ENCODE measurements at places on chromosomes 2 and 18.

DNA sequence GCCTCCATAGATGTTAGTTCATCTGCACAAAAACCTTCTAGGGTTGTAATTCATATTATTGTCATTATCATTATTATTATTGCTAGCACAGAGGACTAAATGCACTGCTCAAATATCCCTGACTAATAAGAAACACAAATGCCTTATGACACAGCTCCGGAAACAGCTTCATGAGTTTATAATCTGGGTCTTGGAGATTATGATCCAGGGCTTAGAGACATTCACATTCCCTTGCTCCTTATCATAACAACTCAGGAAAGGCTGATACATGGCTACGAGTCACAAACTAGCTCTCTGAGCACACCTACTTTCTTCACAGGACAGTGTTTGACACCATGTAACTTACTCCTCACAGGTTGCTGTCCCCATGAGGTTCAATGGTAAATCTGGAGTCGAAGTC, 102.2 kb upstream of the TTC39C start:
- no peak for DNase-seq

GRCh38 chr2:8541636-8542035, 140.2 kb upstream of the ID2 start:
- no peak for DNase-seq

DNA sequence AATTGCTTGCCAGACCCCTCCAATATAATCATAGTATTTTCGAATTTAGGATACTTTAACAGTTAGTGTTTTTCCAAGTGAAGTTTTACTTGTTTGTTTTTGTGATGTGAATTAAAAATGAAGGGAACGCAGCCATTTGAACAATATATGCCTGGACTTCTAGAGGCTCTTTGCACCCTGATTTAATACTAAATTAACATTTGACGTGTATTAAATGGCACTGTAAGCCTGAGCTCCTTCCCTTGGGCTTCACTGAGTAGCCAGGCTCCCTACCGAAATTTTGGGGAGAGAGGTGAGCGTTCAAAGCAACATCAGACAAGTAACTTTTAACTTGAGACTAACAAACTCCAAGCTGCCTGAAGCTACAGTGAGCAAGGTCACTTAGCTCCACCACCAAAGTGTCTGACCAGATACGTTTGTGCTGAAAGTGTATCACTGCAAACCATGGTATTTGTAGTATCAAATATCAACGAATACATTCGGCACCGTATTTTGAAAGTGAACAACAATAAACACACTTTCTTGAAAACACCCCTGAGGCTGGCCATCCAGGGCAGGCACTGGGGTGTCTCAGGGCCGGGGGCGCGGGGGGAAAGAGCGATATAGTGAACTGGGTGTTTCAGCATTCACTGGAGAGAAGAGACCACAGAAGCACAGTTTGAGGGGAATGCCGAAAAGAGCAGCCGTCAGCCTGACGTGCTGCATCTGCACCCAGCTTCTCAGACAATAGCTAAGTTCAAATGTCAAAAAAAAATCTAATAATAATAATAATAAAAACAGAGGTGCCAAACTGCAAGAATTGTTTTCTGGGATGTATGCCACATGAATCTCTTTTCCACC, 7.7 kb upstream of the POU3F3 start:
- no peak for DNase-seq

GRCh38 chr18:25737710-25738311, 352.6 kb downstream of the SS18 start:
- no peak for DNase-seq

- no peak for DNase-seq
These were observed 13.7 kb downstream of the HS6ST1 start for GRCh38 chr2:128304715-128305554.
